HFF-Myc (cell line): ENCODE measurements at places on chromosomes 1 and 21.

- DNase-seq = no peak
Measured at GRCh38 chr1:96872757-96873156, 151.2 kb downstream of the PTBP2 start.

- no peak for DNase-seq
Measured at GRCh38 chr1:33348194-33348593, 27.3 kb upstream of the A3GALT2 start.

GRCh38 chr1:14667651-14667984 lies 69.1 kb downstream of the KAZN start:
- DNase-seq = no peak

DNA sequence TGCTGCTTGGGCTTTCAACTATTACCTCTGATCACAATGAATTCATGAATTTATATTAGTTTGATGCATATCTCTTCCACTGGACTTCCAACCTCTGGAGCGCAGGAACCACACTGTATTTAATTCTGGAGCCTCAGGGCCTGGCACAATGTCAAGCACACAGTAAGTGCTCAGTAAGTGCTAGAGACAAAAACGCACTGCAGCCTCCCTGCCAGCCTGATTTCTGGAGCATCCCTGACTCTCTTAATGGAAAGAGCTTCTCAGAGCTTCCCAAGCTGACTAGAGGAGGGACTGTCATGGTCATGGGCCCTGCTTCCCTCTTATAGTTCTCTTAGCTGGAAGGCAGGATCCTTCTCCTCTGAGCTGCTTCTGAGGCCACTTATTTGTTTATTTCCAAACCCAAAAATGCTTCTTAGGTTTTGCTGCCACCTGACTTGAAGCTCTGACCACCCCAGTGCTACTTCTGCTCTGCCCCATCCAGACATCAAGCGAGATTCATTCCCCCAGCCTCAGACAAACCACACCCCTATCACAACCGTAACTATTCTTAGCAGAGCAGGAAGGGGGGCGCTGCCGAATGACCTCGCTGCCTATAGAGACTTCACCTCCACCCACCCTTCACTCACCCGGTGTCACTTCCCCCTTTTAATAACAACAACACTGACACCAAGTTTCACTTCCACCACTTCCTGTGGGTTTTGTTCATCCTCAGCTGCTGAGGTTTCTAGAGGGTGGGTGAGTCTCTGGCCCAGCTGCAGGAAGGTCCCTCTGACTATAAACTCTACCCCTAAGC lies 33.6 kb downstream of the NUAK2 start:
- DNase-seq = no peak

DNA sequence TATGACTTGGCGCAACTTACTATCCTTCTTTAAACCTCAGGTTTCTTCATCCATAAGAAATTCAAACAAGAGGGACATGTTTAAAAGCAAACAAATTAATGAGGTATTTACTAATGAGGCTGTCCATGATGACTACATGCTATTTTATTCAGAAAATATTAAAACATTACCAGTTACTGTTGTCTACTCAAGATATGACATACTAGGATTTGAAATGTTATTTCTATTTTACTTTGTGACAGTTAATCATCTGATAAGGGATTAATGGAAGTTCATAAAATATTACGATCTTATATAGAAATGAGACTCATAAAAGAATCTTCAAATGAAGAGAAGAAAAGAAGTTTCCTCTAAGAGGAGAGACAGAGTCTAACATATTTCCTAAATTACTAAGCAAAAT lies 80.1 kb downstream of the SPATA6 start:
- DNase-seq = no peak

DNA sequence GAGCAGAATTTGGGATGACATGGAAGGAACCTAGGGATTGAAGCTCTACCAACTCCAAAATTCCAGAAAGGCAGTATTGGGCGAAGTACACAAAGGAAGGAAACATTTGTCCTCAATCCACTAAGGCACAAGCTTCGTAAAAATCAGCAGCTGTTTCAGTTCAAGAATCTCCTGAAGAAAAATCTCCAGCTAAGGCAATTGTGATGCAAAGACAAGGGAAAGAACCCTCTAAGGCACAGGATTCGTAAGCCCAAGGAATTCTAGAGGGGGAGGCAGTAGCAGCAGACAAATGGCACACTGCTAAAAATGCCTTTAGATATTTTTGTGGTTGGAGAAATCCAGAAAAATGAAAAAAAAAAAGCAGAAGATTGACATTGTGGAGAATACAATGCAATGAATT lies 64.5 kb upstream of the PLPPR5 start:
- DNase-seq = no peak

- DNase-seq = no peak
Measured at GRCh38 chr1:26075421-26076144, 8.2 kb upstream of the TRIM63 start.

- DNase-seq = no peak
Measured at GRCh38 chr1:19239876-19240275, 11.4 kb downstream of the EMC1 start.

DNA sequence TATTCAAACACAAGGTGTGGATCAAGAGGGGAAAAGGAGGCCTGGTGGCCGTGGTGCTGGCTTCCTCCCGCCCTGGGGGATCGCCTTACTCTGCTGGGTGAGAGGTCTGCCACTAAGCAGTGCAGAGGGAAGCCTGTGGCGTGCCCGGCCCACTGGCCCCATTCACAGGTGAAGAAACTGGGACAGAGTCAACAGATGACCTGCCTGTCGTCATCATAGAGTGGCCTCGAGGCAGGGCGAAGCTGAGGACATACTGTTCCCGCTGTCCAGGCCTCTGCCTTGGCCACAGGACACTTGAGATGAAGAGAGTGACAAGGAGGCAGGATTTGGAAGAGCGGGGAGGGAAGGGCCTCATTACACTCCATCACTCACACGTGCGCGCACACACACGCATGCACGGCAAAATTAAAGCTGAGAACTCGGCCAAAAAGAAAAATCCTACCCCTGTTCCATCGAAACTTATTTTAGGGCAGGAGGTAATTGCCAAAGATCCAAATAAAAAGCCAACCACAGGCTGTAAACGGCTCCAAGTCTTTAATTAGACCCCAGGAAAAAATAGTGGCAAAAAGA lies 50.5 kb downstream of the CASZ1 start:
- no peak for DNase-seq

GRCh38 chr21:46189959-46190490 lies 5.8 kb upstream of the SPATC1L start:
- no peak for DNase-seq

DNA sequence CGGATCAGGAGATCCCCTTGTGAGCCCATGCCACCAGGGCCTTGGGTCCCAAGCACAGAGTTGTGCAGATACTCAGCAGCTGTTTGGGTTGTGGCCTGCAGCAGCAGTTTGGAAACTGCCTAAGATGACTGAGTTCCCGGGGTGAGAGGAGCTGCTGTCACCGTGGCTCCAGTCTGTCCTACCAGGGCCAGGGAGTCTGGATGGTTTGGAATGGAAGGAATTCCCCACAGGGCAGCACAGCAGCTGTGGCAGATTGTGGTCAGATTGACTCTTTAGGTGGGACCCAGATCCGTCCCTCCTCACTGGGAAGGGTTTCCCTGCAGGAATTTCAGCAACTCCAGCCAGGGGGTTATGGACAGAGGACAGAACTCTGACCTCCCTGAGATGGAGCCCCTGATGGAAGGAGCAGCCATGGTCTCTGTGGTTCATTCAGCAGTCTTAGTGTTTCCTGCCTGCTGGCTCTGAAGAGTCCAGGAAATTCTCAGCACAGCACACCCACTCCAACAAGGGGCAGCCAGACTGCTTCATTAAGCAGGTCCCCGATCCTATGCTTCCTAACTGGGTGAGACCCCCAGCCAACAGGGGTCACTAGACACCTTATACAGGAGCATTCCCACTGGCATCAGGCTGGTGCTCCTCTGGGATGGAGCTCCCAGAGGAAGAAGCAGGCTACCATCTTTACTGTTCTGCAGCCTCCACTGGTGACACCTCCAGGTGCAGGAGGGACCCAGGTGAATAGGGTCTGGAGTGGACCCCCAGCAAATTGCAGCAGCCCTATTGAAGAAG lies 51.5 kb upstream of the TNFSF4 start:
- DNase-seq = no peak

- DNase-seq = peak; percentile 3
Measured at GRCh38 chr1:36034692-36035091, 49.2 kb upstream of the TEKT2 start.

DNA sequence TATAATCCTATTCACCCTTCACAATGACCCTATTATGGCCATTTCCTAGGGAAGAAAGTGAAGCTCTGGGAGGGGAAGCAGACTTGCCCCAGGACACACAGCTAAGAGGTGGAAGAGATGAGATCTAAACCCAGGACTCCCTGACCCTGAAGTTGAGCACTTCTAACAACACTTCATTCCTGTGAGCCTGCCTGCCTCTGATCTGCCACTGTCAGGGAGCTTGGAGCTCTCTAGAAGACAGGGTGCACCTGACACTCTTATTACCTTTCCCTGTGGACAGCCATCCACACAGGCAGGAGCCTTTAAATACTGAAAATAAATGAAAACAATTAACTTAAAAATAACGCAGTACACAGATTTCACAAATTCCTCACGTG lies 599 bp downstream of the MKNK1 start:
- no peak for DNase-seq

DNA sequence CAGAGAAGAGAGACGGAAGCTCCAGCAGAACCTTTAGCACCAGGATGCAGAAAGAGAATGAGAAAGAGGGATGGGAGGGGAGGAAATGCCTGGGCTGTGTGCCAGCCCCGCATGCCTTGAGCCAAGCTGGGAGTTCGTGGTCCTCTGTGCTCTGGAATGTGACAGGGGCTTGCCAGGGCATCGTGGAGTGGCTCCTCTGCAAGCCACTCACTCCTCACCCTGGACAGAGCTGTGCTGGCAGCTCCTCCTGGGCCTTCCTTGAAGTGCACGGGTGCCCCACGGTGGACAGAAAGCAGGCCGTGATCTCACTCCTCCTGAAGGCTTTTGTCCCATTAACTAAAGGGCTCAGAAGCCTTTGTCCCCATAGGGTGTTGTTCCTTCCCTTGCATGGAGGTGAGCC lies 34.8 kb upstream of the PRELP start:
- DNase-seq = peak; percentile 41

DNA sequence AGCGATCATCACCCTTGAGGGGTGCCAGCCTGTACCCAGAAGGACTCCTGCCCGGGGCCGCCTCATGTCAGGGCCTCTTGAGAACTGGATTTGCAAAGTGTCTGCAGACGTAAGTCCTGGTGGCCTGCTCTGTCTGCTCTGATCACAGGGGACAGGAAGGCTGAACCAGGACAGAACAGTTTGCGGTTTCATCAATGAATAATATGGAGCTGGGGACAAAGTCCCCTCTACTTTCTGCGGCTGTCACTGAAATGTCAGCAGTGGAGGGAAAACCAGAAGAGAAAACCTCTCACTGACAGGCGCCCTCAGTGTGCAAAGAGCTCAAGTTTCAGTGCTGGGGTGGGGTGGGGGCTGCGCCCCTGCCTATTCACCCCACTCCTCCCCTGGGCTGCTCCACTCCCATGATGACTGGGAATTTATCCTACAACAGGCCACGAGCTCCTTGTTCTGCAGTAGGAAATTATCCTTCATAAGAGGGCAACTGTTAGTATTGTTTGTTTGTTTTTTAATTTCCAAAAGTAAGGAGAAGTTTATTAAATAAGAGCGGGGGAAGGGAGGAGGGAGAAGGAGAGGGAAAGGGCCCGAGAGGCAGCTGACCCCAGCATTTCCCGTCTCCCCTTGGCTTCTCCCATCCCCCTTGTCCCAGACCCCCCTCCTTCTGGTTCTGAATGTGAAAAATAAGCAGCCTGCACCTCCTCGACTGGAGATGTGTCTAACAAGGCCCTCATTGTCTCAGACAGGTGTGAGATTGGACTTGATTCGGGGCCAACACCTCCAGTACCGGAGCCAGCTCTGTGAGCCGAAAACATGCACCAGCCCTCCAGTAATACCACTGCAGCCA lies 149.2 kb downstream of the CLIC6 start:
- no peak for DNase-seq

DNA sequence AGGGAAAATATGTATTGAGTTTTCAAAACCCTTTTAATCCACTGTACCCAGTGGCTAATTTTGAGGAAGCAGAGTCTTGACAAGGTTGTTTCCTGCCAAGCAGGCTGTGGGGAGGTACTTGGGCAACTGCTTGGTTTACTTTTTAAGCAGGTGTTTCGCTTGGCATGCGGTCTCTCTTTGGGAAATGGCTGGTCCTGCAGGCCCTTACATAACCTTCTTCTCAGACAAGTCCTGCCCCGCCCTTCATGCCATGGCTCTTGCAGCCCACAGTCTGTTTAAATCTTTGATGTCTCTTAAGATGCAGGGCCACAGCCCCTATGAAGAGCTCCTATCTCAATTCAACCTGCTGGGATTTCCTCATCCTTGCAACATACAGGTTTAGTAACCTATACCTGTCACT lies 36.0 kb upstream of the ABCD3 start:
- DNase-seq = no peak

DNA sequence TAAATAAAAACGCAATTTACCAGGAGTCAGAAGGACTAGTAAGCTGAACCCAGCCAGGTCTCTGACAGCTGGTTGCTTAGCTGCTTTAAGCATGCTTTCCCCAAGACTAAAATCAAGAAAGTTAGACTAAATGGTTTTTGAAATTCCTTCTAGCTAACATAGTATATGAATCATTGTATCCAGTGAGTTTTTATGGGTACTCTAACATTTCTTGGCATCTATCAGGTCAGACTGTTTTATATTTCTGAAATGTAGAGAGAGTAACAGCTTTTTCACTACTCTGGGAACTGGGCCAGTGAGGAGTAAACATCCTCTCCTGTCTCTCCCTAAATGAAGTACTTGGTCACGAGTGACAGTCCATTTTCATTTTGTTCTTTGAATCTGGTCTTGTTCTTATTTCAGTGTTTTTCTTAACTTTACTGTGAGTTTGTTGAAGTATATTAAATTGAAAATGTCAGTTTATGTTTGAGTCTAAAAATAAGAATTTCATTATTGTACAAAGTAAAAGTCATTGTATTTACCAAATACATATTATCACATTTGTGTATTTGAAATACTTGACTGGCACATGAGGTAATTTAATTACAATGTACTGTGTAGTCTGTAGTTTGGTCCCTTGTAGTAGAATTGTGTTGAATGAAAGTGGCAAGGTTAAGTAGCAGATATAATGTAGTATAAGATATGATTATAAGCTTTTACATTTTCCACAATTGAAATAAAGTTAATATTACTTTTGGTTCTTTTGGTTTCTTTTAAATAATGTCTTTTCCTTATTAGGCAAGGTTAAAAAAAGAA lies 47.6 kb downstream of the PKN2 start:
- peak; percentile 78 for DNase-seq
